ENCODE measurements at places on chromosomes 2 and 18.

DNA sequence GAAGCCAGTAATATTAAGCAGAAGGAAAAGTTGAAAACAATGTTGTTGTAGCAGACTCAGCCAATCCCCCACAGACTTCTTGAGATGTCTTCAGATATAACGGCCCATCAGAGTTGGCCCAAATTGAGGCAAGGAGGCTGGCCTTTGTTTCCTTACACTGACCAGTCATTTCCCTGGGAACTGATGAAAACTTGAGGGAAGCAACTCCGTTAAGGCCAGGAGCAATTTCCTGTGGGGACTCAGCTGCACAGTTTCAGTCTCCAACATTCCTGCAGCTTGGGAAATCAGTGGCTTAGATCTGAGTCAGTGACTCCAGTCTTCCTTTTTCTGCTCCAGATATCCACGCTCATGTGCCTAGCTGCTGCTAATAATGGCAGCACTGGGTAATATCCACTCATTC, 75.7 kb downstream of the FTCDNL1 start:
- DNase-seq: no peak

- no peak for DNase-seq
Measured at GRCh38 chr2:23291239-23291638, 93.7 kb upstream of the KLHL29 start.

GRCh38 chr2:118709786-118710185, 137.7 kb downstream of the EN1 start:
- DNase-seq: no peak

DNA sequence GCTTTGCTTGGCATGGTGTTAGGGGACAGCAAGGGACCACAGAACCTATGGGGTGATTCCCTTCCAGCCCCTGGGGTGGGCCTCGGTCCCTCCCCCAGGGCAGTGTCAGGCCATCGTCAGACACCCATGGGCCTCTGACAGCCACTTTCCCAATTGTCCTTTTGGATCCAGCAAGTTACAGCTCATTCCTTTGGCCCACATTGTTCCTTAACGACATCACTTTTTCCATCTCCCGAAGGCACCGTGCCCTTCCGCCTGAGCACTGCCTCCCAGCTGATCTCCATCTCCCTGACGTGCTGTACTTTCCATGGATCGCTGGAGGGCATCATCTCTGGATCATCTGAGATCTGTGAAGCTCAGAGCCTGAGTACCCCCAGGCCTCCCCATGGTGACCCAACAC, 10.4 kb upstream of the KCNK3 start:
- DNase-seq: no peak

DNA sequence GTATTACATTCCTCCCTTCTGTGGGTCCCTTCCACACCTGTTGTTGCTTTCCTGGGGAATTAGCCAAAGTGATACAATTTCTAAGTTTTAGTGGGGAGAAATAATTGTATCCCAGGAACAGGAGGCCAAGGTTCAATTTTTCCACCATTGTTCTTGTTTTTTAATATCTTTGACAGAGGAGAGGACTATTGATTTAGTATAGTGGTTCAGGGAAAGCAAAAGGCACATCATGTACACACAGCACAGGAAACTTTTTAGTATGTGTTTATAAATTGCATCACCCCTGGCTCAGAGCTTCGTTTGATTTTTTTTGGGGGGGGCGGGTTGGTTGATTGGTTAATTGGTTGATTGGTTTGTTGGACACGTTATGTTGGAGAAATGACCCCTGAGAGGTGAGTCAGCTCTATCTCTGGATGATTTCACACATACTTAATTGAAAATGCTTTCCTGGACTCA, 431.6 kb downstream of the PID1 start:
- DNase-seq: no peak

- no peak for DNase-seq
Measured at GRCh38 chr2:81894451-81894990, 1590.0 kb upstream of the LRRTM1 start.

DNA sequence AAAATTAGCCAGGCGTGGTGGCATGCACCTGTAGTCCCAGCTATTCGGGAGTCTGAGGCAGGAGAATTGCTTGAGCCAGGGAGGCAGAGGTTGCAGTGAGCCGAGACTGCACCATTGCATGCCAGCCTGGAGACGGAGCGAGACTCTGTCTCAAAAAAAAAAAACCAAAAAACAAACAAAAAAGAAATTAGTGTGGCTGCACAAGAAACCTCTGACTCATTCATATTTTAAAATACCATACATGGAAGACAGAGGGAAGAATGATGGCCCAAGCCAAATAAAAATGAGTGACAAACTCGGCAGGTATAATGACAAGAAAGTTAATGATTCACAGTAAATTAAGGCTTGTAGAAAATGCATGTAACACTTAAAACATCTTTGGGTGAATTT, 875.8 kb downstream of the EPHA4 start:
- no peak for DNase-seq

DNA sequence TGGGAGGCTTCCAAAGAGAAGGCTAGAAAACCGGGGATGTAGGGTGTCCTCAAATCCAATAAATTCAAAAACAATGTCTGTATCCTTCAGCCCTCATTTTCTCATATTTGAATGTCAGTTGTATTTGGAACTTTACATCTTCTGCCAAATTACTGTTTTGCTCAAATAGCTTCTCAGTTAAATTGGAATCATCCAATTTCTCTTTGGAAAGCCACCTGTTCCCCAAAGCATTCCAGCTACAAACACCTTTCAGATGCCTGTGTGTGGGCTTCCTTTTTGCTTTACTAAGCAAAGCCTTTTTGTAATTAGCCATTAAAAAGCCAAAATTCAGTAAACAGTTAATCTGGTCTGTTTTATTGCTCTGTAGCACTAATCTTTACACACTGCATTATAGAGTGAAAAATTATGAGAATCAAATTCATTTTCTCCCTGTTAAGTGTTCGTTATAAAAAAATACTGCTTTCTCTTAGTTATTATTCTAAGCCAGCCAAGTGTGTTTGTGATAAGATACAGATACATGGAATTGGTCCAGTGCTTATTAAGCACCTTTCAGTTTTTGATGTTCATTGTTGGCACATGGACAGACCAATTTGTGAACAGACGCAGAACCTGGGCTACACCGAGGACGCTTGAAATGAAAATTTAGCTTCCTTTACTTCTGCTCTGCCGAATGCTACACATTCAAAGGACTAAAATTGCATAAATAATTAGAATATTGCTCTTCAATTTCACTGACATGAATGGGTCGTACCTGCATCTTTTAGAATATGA, 151.6 kb downstream of the RTN4 start:
- no peak for DNase-seq

GRCh38 chr18:10072671-10073175, 158.9 kb downstream of the VAPA start:
- DNase-seq: no peak

- DNase-seq: no peak
Measured at GRCh38 chr2:201621293-201621999, 21.9 kb downstream of the TMEM237 start.

DNA sequence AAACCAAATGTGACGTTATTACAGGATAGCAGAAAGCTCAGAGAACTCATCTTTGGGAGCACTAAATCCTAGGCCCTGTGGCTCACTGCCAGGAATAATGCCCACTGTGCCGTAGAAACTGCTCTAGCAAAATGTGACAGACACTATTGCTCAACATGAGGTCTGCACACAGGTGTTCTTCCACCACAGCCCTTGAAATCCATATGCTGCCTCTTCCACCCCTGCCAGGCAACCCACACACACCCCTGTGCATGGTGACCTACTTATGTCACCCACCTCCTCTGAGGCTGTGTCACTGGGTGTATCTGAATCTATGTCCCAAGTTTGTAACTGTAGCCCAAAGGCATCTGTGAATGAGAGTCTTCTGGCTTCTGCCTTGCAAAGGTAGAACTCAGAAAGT, 66.1 kb upstream of the MBOAT2 start:
- DNase-seq: no peak

GRCh38 chr2:135916207-135916606, 40.0 kb upstream of the MCM6 start:
- DNase-seq: peak; percentile 11

DNA sequence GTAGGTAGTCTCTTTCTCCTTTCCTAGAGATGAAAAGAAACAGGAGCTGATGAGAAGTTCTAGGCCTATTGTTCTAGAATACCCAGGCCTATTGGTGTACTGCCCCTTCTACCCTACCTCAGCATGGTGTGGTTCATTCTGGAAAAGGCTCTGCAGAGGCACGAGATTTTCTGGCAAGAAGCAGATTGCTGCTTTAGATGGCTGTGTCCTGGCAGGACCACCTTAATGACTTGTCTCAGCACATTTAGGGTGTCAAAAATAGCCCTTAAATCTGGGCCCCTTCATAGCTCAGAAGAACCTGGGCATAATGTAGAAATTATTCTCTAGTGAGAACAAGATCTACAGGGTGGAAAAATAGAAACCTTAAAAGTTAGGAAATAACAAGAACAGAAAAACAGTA, 87.9 kb downstream of the BCL2L11 start:
- DNase-seq: no peak

DNA sequence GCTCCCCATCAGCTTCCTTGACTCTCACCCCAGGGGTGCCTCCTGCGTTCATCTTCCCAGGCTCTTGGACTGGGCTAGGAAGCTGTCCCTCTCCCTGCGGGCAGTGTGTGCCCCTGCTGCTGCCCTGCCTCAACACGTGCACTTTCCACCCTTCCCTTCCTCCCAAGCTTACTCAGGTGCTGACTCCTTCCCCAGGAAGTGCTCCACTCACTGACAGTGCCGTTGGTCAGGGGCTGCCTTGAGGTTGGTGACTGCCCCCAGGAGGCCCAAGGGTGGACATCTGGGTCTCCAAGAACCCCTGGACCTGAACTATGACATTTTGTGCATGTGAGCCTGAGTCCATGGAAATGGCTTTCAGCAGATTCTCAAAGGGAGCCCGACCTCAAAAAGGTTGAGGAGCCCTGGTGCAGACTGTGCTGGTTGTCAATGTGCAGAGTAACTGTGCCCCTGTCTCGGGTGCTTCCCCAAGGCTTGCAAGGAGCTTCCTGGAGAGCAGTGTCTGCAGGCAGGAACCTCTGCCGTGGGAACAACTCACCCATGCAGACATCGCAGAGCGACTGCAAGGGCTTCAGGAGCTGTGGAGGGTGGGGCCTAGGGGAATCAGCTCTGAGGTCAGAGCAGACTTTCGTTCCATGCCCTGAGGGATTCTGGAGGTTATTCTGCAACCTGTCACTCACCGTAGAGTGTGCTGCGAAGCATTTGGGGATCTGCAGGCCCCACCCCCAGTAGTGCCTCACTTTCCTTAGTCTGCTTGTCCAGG, 116.5 kb upstream of the MCFD2 start:
- no peak for DNase-seq

- no peak for DNase-seq
Measured at GRCh38 chr2:98334439-98335078, 11.7 kb upstream of the CNGA3 start.

GRCh38 chr2:215797676-215798075, 215.7 kb downstream of the MREG start:
- DNase-seq: no peak

GRCh38 chr2:225233234-225233633, 166.3 kb upstream of the NYAP2 start:
- no peak for DNase-seq

DNA sequence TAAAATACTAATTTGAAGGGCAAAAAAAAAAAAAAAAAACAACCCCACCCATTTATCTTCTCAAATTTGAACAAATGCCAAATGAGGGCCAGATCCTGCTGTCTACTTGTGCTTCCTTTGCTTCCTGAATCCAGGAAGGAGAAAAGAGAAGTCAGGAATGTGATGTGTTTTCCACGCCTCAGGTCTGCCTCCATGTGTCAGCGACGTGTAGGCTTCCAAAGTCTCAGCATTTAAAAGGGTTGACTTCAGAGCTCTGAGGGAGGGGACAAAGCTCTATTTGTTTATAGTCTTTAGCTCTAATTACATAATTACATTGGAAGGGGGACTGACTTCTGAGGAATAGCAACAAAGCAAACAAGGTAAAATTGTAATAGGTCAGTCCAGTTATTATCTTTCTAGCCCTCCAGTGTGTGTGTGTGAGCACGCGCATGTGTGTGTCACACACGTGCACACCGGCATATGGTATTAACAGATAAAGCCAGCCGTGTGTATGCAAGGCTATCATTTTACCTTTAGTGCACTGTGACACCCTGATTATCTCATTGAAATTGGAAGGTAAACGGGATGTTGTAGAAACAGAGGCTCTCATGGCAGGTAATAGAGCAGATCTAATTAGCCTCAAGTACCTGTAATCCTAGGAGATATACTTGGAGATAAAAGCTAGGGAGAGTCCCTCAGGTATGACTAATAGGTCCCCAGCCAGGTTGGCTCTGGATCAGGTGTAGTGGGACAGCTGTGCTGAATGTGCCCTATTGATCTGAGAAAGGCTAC, 911.4 kb upstream of the ZEB2 start:
- DNase-seq: peak; percentile 8

All from large intestine (tissue), 12 donors.